Neural crest cell (in vitro differentiated cells): ENCODE measurements at places on chromosomes 3 and 15.

GRCh38 chr3:105327662-105328337, 38.9 kb upstream of the ALCAM start:
- DNase-seq: no peak

GRCh38 chr3:121758727-121759450, 9.3 kb upstream of the GOLGB1 start:
- no peak for DNase-seq

DNA sequence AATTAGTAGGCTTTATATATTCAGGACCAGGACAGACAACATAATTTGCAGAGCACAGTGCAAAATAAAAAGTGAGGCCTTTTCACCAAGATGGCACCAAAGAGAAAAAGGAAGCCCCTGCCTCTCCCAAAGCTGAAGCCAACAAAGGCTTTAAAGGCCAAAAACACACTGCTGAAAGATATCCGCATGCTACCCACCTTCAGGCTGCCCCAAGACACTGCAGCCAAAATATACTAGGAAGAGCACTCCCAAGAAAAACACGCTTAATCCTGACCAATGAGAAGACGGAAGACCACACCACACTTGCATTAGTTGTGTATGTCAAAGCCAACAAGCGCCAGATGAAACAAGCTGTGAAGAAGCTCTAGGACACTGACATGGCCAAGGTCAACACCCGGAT, 38.0 kb downstream of the PIK3CB start:
- DNase-seq: no peak

- no peak for DNase-seq
Observed at GRCh38 chr15:39613271-39613670, 32.4 kb downstream of the THBS1 start.

GRCh38 chr15:69018951-69019350, 4.5 kb downstream of the NOX5 start:
- no peak for DNase-seq

- DNase-seq: no peak
Observed at GRCh38 chr15:98322581-98322980, 325.8 kb upstream of the IGF1R start.

DNA sequence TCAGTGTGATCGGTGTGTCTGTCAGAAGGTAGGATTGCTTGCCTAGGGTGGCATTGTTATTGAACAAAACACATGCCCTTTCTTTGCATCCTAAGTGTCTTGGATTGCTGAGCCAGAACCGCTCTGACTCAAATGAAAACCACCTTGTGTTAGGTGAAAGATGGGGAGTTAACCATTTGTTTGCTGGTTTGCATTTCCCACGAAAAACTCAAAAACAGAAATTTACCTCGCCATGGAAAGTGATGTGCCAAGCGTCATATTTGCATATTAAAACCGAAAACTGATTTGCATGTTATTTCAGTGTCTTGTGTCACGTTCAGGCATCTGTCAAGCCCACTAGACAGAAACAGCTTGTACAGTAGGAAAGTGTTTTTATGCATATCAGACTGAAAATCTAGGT, 474.6 kb upstream of the TPRG1 start:
- DNase-seq: no peak

- DNase-seq: no peak
Observed at GRCh38 chr15:82585072-82585471, 44.8 kb upstream of the RPS17 start.

DNA sequence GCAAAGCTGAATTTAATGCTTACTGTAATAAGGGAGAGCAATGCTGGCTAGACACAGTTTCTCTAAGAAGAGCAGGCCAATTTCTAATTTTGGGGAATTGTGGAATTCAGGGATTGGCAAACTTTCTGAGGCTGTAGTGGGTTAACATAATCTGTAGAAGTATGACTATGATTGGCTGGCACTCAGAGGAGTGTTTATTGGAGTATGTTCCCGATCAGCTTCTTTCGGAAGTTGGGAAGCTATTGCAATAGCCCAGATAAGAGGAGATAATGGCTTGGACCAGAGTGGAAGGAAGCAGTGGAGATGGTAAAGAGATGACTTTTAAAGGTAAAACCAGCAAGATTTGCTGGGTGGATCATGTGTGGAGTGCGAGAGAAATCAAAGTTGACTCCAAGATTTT, 19.4 kb downstream of the TMOD3 start:
- no peak for DNase-seq

GRCh38 chr3:150216866-150217600, 191.1 kb upstream of the TSC22D2 start:
- DNase-seq: no peak

GRCh38 chr3:13887495-13888300, 7.8 kb upstream of the WNT7A start:
- DNase-seq: no peak

- no peak for DNase-seq
Observed at GRCh38 chr15:95287720-95288103, 1042.8 kb upstream of the NR2F2 start.

GRCh38 chr3:28173836-28174235, 67.6 kb upstream of the CMC1 start:
- no peak for DNase-seq

DNA sequence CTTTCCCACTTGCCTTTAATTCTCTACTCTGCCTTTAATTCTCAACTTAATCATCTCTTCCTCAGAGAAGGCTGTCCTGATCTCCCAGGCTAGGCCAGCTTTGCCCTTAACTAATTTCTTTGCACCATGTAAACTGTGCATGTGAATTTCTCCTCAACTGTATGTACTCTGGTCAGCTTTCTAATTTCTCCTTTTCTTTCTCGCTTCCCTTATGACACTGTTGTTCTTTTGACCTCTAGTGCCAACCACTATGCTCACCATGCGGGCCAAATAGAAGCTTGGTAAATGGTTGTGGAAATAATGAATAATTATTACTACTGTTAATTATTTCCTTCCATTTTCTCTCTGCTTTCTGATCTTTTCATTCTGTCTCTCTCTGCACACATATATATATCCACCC, 269.0 kb upstream of the CRBN start:
- DNase-seq: no peak

DNA sequence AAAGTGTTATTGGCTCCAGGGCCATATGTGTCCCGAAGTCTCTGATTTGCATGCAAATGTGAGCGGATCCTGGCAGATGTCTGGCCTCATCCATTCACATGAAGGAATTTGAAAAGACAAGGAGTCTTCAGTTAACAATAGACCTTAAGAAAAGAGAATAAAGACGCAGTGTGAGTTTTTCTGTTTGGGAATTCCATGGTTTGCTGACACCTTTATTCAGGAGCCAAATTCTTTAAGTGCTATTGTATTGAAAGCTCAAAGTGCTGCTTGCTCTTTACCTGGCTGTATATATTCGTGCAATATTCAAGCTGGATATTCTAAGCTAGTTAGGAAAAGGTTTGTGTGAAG, 2.2 kb downstream of the LRRN1 start:
- peak; percentile 17 for DNase-seq

GRCh38 chr15:48967336-48967735, 3.6 kb upstream of the SHC4 start:
- DNase-seq: no peak

DNA sequence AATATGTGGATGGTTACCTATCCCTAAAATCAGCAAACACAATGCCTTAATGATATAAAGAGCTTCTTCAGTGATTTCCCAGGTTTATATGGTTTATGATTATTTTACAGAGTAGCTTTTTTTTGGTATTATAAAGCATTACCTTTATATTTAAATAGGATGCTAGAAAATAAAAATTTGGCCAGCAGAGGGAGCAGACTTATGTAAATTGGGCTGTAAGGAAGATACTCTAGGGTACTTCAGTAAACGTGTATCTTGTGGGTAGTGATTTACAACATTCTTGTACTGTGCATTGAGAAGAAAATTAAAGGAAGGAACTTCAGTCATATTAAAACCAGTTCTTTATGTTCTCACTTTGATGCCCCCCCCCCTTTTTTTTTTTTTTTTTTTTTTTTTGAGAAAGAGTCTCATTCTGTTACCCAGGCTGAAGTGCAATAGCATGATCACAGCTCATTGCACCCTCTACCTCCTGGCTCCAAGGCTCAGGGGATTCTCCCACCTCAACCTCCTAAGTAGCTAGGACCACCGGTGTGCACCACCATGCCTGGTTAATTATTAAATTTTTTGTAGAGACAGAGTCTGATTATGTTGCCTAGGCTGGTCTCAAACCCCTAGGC, 167.9 kb downstream of the BBX start:
- DNase-seq: no peak

- DNase-seq: no peak
Observed at GRCh38 chr3:184414418-184415202, 34.8 kb downstream of the CHRD start.

GRCh38 chr3:18428036-18428435, 2.9 kb upstream of the SATB1 start:
- no peak for DNase-seq

DNA sequence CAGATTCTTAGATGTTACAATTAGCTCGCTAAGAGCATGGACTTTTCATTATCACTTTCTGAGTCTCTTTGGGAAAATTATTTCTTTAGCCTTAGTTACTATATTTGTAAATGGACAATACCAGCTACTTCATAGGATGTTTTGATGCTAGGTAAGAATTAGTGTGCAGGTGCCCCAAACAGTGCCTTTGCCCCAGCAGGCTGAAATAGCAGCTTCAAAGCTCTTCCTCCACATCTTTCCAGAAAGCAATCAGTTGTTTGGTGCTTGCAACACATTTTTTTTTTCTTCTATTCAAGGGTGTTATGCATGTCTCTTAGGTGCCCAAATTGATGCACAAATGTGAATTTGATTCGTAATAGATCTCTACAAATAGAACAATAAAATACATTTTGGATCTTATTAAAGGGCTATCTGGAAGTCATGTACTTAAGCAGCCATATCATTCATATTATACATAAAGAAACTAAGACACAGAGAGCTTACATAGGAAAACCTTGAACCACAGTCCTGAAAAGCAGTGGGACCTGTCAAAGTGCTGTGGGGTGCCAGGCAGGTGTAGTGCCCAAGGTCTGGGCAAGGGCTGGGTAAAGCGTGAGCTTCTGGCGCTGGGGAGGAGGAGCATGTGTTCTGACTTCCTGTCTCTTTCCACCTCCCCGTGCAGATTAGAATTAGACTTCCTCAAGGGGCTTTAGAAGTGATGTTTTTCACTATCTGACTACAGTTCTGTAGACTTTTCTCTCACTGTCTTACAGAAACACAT, 62.9 kb downstream of the FNDC3B start:
- no peak for DNase-seq

DNA sequence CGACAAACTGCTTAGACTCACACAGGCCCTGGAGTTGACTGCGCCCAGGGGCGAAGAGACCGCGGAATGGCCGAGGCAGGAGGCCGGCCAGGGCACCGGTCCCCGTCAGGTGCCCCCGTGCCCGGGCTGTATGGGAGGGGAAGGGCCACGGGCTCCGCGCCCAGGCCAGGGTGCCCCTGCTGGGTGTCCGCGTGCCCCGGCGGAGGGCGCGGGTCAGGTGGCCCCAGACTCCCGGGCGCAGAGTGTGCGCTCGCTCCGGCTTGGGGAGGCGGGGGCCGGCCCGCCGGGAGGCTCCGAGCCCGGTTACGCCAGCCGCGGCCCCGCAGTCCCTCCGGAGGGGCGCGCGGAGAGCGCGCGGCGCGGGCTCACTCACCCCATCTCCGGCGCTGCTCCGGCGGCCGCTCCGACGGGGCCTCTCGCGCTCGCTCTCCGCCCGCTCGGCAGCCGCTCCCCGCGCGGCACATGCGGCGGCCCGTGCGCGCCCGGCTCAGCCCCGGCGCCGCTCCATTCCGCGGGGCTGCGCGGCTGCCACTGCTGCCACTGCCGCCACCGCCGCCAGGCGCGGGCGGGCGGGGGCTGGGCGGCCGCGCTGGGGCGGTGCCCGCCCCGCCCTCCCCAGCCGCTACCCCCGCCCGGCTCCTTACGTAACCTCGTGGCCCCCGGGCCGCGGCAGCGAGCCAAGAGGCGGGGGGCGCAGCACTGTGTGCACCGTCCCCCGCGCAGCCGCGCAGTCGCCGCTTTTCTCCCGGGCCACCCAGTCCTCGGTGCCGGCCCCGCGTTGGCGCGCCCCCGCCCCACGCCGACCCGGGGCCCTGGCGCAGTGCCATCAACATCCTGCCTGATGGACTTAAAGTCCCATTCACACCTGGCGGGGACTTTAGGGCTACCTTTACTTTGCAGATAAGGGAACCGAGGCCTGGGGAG, at the start of gene HOMER2:
Gene HOMER2 (minus strand): TSS at position 563 of the 924 bp plus-strand sequence. CDS start 185 bp downstream, at position 378.
- peak; percentile 8 for DNase-seq

DNA sequence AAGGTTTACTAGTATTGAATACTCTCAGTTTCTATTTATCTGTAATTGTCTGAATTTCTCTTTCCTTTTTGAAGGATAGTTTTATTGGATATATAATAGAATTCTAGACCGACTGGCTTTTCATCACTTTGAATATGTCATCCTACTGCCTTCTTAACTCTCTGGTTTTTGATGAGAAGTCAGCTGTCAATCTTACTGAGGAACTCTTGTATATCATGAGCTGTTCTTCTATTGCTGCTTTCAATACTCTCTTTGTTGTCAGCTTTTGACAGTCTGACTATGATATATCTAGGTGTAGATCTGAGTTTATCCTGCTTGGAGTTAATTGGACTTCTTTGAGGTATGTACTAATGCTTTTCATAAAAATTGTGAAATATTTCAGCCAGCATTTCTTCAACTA, 333.8 kb downstream of the PLCL2 start:
- no peak for DNase-seq

- no peak for DNase-seq
Observed at GRCh38 chr15:40637221-40637745, 43.2 kb downstream of the KNL1 start.

DNA sequence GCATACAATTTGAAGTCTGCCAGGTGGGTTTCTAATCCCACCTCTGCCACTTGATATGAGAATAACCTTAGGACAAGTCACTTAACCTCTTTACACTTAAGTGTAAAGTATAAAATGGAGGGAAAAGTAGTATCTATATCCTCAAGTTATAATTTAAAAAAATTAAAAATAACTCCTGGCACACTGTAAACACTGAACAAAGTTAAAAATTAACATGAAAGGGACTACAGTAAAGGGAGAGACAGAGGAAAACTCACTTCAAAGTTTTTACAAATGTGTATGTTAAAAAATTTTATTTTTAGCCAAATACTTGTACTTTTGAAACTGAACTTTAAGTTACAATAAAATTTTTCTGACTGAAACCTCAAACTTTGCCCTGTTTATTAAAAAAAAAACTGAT, 49.6 kb downstream of the PLOD2 start:
- DNase-seq: no peak

DNA sequence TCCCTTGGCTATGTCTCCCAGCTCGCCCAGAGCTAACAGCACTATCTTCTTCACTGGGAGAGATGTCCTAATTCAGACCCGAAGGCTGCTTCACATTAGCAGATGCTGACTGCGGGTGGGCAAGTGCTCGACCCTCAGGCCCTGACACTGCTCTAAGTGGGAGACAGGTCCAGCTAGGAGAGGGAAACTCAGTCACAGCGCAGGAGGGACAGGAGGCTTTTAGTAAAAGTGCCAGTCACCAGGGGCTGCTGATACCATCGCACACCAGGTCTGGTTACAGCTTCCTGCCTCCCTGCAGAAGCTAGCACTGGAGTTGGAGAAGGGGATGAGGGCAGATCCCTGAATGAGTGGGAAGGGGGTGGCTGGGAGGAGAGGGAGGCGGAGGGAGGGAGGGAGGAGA, 365.8 kb upstream of the RGMA start:
- DNase-seq: no peak

DNA sequence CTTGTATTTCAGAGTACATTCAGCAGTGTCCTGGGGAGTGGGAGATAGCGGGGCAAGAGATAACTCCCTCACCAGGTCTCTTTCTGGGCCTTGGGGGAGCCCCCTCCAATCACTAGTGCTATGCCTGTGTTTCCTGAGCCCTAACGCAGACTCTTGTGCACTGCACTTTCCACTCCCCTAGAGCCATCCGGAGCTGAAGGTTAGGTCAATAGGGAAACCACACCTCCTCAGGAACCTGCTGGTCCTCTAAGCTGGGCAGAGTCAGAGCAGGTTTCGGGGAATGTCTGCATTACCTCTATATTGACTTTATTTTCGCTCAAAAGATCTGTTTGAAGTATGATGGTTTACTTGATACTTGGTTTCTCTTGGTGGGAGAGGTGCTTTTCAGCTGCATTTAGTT, 617.0 kb upstream of the ROBO1 start:
- no peak for DNase-seq
